ENCODE measurements at places on chromosomes 6 and 20. TPM values are rescaled to one million over a fixed set of nuclear protein-coding genes. Genes with fewer than 3 reads are reported as not detected.

DNA sequence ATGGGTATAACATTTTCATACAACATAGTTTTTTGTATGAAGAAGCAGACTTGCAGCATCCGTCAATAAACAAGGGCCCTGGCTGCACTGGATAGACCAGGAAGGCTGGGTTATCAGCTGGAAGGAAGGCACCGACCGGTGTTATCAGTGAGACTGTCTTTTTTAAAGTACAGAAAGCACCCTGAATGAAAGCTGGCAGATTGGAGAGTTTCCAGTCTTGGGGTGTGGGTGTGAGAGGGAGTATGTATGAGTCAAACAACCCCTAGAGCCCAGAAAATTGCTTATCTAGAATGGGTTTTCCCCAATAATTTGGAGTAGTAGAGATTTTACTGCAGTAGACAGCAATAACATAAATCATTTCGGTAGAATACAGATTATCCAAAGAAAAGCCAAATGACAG lies 42.4 kb downstream of the TXLNB start:
- no peak for DNase-seq

DNA sequence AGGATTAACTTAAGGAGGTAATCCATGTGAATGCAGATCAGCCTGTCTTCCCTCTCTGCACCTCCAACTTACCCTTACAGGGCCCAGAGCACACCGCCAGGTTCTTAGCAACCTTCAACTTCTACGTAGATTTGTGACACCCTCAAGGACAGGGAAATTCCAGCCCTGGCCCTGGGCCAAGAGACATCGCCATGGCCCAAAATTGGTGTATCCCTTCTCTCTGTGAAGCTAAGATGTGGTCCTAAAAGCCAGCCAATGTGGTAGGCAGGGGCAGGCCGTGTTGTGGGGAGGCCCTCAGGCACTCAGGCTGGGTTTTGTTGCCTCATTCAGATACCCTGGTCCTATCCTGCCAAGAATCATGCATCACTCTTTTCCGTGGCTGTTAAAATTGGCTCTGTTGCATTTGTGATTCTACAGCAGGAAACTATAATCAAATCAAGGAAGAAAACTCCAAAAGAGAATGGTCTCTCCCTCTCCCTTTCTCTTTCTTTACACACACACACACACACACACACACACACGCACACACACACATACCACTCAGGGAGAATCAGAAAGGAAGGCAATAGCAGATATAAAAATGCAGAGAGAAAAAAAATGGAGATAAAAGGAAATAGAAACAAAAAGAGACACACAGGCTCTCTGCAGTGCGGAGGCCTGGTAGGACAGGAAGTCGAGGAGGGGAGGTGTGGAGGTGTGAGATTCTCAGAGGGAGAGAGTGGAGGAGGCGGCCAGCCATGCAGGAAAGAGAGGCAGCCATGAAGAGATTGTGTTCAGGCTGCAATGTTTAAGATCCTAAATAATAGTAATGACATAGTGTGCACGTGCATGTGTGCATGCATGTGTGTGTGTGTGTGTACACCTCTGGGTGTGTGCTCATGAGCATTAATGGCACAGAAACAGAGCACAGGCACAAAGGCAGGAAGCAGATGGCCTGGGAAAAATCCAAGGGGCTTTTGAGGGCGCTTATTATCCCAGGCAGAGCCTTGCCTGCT lies 201.8 kb upstream of the LRFN2 start:
- DNase-seq = no peak

- DNase-seq = no peak
Observed at GRCh38 chr6:51817832-51818231, 269.6 kb downstream of the PKHD1 start.

GRCh38 chr20:35615667-35616464 lies at the start of gene SPAG4:
TSS of gene SPAG4 (plus strand) at chr20:35615829. CDS start at chr20:35616004, 175 bp downstream.
- peak; percentile 99 for DNase-seq

- DNase-seq = no peak
Observed at GRCh38 chr6:151211075-151211474, 28.7 kb upstream of the AKAP12 start.

DNA sequence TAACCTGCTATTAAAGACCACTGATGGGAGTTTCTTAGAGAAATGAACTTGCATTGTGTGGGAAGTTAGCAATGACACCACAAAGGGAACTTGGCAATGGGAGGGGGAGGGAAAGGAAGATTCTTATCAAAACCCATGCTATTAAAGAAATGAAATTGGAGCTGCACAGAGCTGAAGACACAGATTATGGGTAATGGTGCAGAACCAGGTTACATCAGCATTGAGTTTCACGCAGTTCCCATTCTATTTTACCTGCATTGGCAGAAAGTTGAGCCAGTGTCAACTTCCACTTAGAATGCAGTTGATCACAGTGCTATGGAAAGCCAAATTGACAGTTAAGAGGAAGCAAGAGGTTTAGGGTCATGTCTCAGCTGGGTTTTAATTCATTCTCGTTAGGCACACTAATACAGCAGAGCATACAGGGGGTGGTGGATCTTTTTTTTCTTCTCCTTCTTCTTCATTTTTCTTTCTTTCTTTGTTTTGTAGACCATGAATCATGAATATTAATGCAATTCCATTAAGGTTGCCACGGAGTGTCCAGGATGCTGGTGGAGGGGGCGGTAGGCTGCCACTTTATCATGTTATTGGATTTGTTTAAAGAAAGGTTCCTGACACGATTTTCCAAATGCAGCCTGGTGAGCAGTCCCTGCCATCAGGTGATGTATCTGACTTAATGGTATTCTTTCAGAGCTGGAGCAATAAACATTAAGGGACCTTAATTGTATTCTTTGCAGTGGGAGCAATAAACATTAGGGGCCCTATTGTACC lies 1092.0 kb upstream of the MAP3K7 start:
- no peak for DNase-seq

GRCh38 chr20:36541227-36541767 lies at the start of gene MYL9:
TSS of gene MYL9 (plus strand) at chr20:36541519. CDS start at chr20:36544885, 3,366 bp downstream.
- peak; percentile 97 for DNase-seq

DNA sequence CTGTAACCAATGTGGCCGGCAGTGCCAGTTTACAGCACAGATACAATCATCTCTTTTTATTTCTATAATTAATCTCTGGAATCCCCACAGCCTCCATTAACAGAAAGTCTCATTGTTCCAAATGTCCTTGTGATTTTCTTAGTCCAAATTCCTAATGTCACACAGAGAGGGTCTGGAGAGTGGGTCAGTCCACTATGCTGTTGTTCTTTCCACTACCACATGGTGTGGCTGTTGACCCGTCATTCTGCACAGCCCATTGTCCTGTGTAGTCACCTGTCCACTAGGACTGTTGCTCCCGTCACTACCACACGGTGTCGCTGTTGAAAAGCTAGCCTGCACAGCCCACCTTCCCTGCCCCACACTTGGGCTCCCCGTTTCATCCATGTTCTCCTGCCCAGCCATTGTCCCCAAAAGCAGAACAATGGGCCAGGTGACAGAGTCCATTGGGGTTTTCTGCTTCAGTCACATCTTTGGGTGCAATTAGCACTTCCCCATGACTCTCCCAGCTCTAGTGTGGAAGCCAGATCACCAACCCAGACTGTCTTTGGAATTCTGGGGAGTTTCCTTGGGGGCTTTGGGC lies 8.6 kb upstream of the LBP start:
- no peak for DNase-seq

Gene RNF39
- not detected for total RNA-seq

DNA sequence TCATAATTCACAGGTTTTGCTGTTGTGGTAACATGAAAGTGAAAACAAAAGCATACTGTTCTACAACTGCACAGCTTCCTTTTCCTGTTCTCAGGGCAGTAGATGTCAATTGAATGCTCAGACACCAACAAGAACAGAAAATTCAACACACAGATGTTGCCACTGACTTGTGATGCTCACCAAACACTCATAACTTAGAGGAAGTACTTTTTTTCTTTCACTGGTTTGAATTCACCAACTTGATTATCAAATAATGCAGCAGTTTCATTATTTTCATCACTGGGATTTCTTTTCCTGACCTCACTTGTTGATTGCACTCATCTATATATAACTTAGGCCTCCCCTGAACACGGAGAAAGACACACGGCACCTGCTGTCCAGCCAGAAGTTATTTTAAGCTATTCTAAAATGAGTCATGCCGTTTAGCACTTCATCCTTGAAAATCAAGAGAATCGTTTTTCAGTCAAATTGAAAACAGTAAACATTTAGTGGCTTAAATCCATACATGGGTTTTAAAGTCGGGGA lies 949 bp downstream of the TXLNB start:
- no peak for DNase-seq

GRCh38 chr20:25249198-25249931 lies 1.5 kb downstream of the PYGB start:
- DNase-seq = no peak

Gene RIPOR3
- 6.5 TPM for total RNA-seq

- DNase-seq = no peak
Observed at GRCh38 chr6:127561660-127562059, 15.3 kb upstream of the C6orf58 start.

DNA sequence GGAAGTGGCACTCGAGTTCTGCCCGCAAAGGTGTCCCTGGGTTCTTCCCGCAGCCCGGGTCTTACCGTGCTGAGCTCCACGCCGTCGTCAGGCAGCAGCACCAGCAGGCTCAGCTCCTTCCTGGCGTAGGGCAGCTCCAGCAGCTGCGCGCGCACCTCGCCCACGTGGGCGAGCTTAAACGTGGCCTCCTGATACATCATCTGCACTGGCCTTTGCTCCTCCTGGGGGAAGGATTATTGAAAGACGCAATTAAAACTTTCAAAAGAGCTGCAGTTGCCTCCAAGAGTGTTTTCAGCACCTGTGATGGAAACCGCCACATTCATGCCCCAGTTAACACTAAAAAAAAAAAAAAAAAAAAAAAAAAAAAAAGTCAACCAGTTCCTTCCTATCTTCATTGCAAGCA lies 11.3 kb downstream of the SERPINB9 start:
- no peak for DNase-seq

DNA sequence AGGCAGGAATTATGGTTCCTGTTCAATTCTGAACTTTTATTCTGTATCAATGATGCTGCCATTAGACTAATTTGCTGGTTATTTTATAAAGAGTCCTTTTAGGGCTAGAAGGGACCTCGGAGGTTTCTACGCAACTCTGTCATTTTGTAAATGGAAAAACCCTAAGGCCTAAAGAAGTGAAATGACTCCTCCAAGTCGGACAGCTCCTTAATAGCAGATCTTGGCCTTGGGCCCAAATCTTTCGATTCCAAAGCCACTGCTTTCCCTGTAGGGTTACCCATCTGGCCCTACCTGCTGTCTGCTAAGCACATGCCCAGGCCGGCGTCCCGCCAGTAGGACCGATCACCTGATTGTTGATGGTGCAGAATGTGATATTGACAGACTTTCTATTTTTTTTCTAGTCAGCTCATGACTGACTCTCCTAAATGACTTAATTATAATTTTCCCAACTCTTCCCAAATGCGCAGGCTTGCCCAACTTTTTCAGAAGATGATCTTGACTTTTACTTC lies 40.2 kb downstream of the PLEKHG1 start:
- no peak for DNase-seq

GRCh38 chr6:72813807-72814596 lies 192.1 kb downstream of the KCNQ5 start:
- DNase-seq = no peak

DNA sequence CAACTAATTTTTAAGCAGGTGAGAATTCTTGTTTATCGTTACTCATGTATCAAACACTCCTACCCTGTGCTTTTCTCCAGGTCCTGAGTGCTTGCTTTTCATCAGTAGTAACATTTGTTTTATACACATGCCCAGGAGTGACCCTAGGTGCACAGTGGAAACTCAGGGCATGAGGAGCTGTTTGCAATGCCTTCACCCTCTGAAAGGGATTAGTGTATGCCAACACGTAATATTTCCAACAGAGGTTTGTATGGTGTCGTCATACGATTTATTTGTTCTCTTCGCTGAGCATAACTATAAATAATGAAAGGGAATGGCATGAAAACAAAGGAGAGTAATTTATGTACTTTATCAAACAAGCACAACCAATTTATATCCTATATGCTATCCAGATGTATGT lies 537.4 kb upstream of the MMS22L start:
- no peak for DNase-seq

DNA sequence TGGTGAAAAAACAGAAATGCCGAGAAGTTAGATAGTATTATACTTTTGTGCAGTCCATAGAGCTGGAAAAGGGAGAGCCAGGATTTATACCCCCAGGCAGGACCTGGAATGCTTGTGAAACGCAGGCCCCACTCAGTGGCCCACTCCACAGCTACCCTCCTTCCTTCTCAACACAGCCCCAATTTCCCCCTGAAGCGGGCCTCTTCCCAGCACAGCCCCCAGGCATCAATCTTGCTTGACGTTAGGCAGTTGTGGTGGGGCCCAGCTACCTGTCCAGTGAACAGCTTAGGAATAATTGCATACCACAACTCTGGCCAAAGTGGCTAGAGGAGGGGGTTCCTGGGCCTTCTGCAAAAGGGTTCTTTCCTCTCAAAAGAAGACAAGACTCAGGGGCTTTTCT lies 61.3 kb downstream of the PPP1R3G start:
- DNase-seq = no peak

DNA sequence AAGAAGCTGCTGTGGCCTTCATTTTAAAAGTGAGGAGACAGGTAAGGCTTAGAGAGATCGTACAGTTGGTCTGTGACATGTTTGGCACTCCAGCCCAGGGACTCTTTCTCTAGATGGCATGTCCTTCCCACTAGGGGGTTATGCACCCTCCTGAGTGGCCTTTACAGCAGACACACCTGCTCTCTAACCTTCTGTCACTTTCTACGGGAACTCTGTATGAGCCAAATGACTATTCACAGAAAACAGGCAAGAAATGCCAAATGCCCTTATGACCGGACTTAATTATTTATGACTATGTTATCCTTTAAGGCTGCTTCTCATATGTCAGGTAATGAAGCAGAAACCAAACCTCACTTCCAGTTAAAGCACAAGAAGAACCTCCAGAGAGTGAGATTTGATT lies 91.2 kb downstream of the MAP3K5 start:
- no peak for DNase-seq

DNA sequence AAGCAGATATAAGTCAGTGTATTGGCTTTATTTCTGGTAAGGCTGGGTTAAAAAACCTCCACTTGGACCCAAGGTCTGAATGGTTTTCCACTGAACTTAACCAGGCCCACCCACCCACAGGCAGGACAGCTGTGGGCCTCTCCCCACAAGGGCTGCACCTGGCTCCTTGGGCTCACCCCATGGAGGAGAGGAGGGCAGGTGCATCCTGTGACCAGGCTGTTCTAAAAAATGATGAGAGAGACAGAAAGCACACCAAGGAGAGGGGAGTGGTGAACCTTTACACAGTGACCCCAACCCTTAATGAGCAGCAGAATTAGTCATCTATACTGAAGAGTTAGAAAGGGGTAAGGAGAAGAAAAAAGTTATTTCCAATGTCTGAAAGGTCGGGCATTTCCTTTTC lies 34.5 kb upstream of the DUSP22 start:
- DNase-seq = no peak

DNA sequence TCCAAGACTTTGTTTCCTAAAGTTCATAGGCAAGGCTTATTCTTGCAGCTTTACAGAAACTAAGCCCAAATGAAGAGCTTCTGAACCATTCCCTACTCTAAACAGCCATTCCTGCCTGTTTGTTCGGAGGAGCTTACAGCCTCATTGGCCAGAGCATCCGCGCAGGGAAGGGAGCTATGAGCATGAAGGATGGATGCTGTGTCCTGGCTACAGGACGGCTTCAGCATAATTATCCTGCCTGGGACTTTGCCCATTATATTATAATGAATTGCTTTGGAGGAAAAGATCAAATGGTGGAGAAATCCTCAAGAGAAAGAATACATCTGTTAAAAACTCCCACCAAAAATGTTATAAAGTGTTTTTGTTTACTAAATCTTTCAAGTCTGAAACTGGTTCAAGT lies 378.2 kb upstream of the BTBD3 start:
- DNase-seq = no peak

- no peak for DNase-seq
Observed at GRCh38 chr20:46108435-46108841, 9.7 kb upstream of the CD40 start.
